Activated CD8-positive, alpha-beta memory T cell treated with anti-CD3 and anti-CD28 coated beads for 4 hours (primary cell): ENCODE measurements at places on chromosomes 4 and X.

DNA sequence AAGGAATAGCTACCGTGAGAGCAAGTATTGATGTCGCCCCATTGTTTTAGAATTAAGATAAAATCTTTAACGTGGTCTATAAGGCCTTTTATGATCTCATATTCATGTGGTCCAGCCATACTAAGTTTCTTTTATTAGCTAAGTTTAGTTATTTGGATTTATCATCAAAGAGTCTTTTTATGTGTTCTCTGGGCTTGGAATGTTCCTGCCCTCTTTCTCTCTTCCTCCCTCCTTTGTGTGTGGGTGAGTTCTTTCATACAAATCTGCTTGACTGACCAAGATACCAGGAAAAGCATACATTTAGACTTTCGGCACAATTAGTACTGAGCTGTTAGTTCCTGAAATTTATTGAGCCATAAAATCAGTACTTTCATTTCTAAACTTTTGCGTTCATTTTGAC lies 11.3 kb downstream of the TDO2 start:
- no peak for DNase-seq

DNA sequence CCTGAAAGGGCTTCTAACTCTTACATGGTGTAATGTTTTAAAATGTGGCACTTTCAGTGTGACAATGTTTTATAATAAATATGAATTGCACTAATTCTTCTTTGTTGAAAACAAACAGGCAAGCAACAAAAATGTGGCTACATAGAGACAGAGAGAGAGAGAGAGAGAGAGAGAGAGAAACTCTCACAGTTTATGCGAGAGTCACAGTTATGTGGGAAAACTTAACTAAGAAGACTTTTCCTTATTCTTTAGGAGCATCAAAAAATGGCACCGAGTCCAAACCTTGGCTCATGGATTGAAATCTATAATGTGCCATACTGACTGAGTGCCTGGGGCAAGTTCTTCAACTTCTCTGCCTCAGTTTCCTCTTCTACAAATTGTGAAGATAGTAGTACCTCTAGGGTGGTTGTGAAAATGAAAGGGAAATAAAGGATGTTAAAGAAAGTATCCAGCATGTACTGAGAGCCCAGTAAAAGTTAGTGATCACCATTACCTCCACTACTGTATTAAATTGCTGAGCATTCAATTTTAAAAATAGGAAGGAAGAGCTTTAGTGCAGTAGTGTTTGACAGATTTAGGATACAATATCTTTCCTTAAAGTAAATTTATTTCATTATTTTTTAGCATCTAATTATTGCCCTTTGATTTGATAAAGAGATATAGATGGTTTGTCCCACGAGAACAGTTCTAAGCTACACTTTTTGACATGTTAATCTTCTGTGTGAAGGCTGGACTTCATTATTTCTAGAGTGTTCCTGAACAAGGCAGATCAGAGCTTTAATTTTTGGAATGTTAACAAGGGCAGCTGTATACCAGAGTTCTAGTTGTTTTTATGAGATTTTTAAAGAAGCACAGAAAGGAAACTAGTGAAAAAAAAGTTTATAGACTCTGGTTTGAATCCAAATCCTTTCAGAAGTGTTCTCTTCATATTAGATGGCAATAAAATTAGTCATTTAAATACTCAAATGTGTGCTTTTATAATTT lies 187.5 kb upstream of the ANK2 start:
- no peak for DNase-seq

DNA sequence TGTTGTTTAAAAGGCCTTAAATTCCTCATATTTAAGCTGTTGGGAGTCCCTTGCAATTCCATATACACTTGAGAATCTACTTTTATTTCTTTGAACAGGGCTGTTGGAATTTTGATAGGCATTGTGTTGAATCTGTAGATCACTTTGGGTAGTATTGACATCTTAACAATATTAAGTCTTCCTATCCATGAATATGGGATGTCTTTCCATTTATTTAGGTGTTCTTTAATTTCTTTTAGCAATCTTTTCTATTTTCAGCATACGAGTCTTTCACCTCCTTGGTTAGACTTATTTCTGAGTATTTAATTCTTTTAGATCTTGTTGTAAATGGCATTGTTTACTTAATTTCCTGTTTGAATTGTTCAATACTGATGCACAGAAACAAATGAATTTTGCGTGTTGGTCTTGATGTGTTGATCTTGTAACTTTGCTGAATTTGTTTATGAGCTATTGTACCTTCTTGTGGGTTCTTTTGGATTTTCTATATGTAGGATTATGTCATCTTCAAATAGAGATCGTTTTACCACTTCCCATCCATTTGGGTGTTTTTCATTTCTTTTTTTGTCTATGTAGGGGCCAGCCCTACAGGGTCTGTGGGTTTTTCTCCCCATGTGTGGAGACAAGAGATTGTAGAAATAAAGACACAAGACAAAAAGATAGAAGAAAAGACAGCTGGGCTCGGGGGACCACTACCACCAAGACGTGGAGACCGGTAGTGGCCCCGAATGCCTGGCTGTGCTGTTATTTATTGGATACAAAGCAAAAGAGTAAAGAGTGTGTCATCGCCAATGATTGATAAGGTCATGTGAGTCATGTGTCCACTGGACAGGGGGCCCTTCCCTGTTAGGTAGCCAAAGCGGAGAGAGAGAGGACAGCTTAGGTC lies 18.2 kb upstream of the CTBP1 start:
- no peak for DNase-seq

GRCh38 chrX:47620303-47620685 lies 637 bp upstream of the SYN1 start:
- no peak for DNase-seq

GRCh38 chr4:138242834-138243156 lies 646 bp upstream of the SLC7A11 start:
- DNase-seq: no peak
